ELF-1 (cell line): ENCODE measurements at places on chromosomes 6 and 20.

DNA sequence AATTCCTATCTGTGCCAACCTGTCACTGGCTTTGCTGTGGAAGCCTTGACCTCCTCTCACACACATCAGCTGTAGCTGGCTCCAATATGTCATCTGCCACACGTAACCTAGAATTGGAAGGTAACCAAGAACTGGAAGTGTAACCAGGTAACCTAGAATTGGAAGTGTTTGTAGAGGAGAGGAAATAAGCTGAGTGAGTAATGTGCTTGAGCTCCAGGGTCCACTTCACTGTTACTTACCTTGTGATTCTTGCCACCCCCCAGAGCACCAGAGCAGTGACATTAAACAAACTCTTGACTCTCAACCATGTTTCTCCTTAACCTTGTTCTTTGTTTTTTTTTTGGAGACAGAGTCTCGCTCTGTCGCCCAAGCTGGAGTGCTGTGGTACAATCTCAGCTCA lies 350.5 kb downstream of the NRN1 start:
- DNase-seq: no peak

- DNase-seq: no peak
Measured at GRCh38 chr6:20533746-20534294, 437 bp upstream of the CDKAL1 start.

DNA sequence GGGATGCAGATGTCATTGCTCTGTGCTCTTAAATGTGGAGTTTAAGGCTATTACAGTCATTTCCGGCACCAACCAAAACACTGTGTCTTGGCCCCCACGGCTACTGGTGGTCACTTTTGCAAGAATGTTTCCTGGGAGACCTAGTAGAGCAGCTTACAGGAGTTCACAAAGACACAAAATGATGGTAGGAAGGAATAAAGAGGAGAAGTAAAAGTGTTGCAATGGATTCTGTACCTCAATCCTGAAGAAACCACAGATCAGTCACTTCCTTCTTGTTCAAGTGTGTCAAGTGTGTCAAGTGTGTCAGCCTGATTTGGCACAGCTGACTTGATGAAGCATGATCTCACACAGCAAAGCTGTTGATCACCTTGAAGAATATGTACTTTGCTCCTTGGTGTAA lies 344.0 kb downstream of the PLCB1 start:
- DNase-seq: no peak

- no peak for DNase-seq
Measured at GRCh38 chr20:16265334-16265733, 307.9 kb downstream of the KIF16B start.

DNA sequence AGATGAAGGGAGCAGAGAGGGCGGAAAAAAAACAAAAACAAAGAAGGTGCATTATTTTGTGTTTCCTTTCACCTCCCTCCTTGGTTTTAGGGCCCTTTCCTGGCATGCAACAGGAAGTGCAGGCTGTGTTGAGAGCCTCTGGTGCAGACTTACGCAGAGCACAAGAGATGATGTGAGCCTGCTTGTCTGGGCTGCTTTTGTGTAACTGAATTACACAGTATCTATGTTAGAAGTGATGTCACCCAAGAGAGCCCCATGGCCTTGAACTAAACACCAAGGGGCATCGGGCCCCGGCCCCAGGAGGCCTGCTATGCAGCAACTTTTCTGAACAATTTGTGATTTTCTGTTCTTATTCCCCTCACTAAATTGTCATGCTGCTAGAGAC lies 25.5 kb downstream of the GNAS start:
- DNase-seq: no peak

GRCh38 chr20:20019123-20019522 lies 2.0 kb downstream of the NAA20 start:
- no peak for DNase-seq

DNA sequence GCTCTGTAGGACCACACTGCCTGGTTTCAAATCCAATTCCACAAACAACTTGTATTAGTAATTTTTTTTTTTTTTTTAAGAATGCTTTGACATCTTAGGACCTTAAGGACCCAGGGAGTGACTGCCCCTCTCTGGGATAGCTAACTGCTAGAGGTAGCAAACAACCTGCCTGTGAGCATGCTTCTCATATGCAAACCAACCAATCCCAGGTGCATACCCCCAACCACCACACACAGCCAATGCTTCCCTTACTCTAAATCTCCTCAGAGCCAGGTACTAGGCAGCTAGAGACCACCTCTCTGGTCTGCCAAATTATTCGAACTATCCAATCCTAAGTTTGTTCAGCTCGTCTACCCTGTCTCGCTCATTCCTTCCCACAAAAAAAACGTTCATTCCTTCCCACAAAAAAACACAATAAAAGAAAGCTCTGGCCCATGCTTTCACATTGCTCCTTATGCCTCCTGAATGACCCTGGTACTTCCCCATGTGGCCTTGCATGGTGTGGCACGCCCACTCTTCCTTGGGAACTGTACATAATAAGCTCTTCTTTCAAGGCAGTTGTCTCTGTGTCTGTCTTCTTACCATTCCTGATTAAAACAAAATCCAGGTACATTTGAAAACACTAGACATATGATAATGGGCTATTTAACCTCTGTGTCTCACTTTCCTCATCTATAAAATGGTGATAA lies 6.4 kb downstream of the SERAC1 start:
- peak; percentile 31 for DNase-seq

- no peak for DNase-seq
Measured at GRCh38 chr6:10962673-10963072, 75.8 kb downstream of the SYCP2L start.

GRCh38 chr20:20859510-20859909 lies 147.1 kb upstream of the RALGAPA2 start:
- DNase-seq: no peak

DNA sequence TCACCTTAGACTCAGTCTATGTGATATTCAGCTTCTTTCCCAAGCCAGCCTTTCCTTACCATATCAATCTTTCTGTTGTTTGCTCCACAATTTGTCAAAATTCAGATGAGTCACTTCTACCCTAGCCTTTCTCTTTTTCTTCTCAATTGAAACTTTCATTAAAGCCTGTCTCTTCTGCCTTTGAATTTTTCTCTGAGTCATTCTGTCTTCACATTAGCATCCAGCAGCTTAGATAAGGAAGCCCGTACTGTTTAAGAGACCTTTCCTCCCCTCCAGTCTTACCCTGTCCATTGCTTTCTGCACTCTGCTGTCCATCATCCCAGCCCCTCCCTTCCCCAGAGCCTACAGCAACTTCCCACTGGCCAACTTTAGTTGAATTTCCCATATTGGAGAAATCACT lies 34.9 kb upstream of the RALGAPA2 start:
- DNase-seq: no peak

GRCh38 chr6:142605922-142606485 lies 304.2 kb downstream of the ADGRG6 start:
- no peak for DNase-seq

DNA sequence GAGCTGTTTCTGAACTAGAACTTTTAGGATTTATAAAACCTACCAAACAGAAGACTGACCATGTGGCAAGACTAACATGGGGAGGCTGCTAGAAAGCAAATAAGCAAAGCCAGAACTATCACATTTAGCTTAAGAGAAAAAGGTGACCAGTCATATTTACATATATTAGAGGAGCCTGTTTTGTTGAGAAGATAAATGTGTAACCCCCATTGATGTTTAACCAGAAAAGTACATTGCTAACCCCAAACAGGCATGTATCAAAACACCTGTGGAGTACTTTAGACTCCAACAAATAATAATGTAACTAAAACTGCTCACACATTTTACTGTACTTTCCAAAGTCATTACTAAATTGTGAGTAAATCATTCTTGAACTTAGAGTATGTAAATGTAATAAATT lies 35.0 kb downstream of the AKIRIN2 start:
- DNase-seq: no peak

DNA sequence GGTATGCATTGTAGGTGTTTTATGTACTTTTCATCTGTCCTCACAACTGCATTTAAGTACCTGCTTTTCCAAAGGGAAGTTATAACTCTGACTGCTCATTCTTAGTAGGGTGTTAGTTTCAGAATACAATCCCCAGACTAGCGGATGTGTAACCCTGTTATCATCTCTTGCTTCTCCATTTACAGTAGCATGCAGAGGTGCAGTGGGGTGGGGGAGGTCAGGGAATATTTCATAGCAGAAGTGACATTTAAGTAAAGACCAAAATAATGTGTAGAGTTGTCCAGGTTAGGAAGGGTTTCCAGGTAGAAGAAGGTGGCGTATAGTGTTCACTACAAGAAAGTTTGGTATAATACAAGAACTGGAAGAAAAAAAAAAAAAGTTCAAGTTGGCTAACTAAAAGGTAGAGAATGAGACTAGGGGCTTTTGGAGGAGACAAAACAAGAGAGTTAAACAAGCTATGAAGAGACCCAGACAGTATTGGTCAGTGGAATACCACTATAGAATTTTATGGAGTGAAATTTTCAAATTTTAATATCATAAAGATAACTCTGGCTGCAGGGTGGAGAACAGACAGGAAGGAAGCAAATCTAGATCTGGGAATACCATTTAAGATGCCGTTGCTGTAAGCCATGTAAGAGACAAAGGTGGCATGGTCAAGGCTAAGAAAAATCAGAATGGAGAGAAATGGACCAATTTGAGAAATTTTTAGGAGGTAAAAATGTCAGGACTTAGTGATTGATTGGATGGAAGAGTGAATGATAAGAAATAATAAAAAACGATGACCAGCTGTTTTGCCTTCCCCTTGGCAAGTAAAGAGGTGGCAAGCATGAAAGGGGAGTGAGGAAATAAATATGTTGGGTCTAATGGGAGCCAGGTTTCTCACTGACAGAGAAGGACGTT lies 2.2 kb upstream of the AHI1 start:
- DNase-seq: no peak

- DNase-seq: no peak
Measured at GRCh38 chr6:166333172-166333995, 9.0 kb downstream of the SFT2D1 start.

- DNase-seq: no peak
Measured at GRCh38 chr20:59987135-59987534, 28.9 kb downstream of the CDH26 start.

GRCh38 chr20:10531848-10532247 lies 96.7 kb downstream of the SLX4IP start:
- no peak for DNase-seq

- DNase-seq: no peak
Measured at GRCh38 chr6:308768-309167, 16.5 kb downstream of the DUSP22 start.

- DNase-seq: no peak
Measured at GRCh38 chr6:138757136-138757535, 16.4 kb upstream of the CCDC28A start.

- no peak for DNase-seq
Measured at GRCh38 chr6:53924277-53924676, 129.5 kb downstream of the LRRC1 start.

DNA sequence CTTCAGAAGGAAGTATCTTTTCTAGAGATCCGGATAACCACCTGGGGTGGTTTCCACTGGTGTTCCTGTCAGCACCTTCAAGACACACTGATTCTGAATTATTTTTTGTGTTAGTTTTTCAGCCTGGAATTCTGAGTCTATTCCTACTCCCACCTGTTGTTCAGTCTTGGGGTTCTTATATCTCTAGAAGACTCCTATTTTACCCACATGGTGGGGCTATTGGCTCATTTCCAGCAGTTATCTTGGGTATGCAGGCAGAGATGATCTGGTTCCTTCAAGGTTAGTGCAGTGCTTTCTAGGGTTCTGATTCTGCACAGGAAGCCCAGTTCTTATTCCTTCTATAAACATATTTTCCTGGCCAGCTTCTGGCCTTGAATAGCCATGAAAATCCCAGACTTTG lies 175.6 kb upstream of the PDE7B start:
- peak; percentile 19 for DNase-seq

GRCh38 chr6:54192993-54193392 lies 81.8 kb downstream of the MLIP start:
- DNase-seq: no peak

DNA sequence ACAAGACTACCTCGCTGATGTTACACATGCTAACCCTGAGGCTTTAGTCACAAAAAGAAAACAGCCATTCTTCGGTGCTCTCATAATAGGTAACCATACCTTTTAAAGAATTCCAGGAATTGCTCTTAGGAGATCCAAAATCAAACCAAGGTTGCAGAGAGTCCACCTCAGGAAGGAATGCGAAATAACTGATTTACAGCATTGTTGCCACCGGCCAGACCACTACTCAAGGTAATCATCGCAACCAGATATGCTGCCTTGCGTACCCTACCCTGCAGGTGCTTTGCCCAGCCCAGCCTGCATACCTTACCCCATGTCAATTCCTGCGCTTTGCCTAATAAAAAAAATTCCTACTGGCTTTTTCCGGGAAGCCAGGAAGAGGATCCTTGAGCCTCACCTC lies 27.0 kb downstream of the NUP153 start:
- peak; percentile 78 for DNase-seq

- no peak for DNase-seq
Measured at GRCh38 chr6:45637611-45638257, 260.0 kb upstream of the SUPT3H start.

GRCh38 chr6:136920671-136921380 lies 1.3 kb upstream of the SLC35D3 start:
- DNase-seq: peak; percentile 27

DNA sequence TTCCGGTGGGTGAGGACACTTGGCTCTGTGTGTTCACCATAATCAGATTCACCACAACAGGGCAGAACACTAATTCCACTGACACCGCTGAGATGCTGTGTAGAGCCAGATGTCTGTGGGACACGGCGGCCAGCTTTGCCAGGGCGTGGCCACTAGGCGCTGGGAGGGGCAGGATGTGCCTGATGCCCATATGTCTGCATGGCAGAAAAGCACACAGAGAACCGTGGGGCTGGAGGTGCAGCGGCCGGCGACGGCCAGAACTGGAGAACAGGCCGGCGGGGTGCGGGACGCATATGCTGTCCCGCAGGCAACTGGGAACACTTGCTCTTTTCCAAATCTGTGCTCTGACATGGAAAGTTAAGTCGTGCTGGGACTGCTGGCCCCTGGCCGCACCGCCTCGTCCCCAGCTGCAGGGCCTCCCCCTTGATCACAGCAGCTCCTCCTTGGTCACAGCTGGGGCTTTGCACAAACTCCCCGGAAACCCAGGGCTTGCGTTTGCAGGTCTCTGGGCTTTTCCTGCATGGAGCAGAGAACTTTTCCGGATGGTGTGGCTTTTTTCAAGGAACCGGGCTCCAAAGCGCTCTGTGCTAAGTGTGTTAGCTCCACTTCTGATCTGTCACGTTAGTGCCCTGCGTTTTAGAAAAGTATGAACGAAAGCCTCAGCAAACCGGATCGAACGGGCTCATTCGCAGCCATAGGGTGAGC lies 31.1 kb downstream of the NTSR1 start:
- no peak for DNase-seq

GRCh38 chr6:28816339-28816908 lies 107.4 kb downstream of the TRIM27 start:
- peak; percentile 50 for DNase-seq

GRCh38 chr6:139126931-139127330 lies 7.9 kb upstream of the HECA start:
- DNase-seq: no peak

- DNase-seq: no peak
Measured at GRCh38 chr6:144993870-144994269, 708.7 kb downstream of the UTRN start.

- no peak for DNase-seq
Measured at GRCh38 chr6:105320765-105321164, 82.1 kb downstream of the PREP start.
